NCI-H69 (cell line): ENCODE measurements at places on chromosomes 6 and 20.

GRCh38 chr6:151807513-151808370 lies at the start of gene ESR1:
TSS of gene ESR1 (plus strand) at chr6:151807682. CDS start at chr6:151807913, 231 bp downstream.
- DNase-seq, result no peak

DNA sequence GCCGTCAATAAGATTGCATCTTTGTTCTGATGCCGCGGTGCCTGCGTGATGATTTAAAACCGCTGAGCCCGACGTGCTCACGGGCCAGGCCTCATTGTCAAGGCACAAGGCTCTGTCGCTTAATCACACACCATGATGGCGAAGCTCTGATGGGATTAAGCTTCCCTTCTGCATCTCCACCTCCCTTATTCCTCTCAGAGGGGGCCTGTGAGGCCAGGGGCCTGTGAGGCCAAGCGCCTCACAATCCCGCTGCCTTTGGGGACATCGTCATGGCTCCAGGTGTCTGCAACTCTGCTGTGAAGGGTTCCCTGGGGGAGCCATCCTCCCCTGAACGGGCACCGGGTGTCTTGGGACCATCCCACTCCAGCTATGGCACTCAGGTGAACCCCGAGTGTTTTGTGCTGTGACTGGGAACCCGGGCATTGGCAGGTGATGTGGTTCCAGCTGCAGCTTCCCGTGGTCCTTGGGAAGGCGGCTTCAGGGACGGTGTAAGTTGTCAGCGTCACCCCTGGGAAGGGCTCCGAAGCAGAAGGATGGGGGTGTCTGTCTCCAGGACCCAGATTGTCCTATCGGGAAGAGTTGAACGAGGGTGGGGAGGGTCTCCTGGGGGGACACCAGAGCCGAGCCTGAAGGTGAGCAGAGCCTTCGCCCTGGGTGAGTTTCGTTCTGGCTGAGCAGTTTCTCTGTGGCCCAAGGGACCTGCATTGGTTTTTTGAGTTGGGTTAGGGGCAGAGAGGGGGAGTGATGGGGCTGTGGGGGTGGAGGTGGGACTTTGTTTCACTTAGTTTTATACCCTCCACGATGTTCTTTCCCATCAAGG lies 18.0 kb upstream of the BHLHE23 start:
- DNase-seq, result no peak

- peak; percentile 70 for DNase-seq
These were observed 17.4 kb upstream of the HM13 start for GRCh38 chr20:31496761-31497295.

GRCh38 chr6:112008482-112008881 lies 45.4 kb upstream of the CCN6 start:
- DNase-seq, result no peak

DNA sequence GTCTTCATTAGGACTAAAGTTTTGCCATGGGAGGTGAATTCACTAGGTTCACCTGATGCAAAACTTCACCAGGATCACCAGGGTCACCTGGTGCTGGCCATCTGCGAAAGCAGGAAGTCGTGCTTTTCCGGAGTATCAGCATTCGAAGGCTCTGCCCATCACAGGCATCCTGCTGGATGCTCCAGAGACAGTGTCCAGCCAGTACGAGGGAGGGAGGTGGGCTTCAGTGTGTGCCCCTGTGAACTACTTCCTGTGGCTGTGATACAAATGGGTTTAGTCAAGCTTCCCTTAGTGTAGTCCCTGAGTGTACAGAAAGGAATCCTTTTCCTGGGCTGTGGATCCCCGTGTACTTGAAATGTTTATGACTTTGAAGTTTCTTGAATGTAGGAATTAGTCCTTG lies 3.4 kb upstream of the RPS6KA2 start:
- no peak for DNase-seq

DNA sequence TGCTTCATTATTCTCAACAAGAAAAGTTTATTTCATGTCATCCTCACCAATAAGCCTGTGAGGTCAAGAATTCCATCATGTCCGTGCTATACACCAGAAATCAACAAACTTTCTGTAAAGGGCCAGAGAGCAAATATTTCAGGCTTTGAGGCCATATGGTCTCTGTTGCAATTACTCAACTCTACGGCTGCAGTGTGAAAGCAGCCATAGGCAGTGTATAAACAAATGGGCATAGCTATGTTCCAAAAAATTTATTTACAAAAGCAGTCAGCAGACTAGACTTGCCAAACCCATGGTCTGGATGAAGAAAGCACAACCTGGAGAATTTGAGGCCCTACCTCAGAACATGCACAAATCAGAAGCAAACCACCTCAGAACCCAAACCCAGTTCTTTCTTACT lies 118.5 kb downstream of the PCSK2 start:
- peak; percentile 40 for DNase-seq

DNA sequence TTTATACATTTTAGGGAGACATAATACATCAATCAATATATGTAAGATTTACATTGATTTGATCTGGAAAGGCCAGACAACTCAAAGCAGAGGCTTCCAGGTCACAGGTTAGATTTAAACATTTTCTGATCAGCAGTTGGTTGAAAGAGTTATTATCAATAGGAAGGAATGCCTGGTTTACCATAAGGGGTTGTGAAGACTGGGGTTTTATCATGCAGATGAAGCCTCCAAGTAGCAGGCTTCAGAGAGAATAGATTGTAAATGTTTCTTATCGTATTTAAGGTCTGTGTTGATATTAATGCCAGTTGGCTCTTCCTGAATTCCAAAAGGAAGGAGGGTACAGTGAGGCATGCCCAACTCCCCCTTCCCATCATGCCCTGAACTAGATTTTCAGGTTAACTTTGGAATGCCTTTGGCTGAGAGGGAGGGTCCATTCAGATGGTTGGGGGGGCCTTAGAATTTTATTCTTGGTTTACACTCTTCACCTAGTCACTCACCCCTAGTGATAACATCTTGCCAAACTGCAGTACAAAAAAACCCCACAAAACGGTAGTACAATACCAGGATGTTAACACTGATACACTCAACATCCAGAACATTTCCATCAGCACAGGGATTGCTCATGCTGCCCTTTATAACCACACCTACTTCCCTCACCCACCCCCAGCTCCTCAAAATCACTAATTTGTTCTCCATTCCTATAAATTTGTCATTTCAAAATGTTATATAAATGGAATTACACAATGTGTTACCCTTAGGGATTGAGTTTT lies 259.6 kb upstream of the PLN start:
- no peak for DNase-seq

GRCh38 chr6:96522465-96523009 lies 931 bp downstream of the UFL1 start:
- DNase-seq, result peak; percentile 55

GRCh38 chr6:169310983-169311382 lies 57.3 kb upstream of the THBS2 start:
- DNase-seq, result no peak

DNA sequence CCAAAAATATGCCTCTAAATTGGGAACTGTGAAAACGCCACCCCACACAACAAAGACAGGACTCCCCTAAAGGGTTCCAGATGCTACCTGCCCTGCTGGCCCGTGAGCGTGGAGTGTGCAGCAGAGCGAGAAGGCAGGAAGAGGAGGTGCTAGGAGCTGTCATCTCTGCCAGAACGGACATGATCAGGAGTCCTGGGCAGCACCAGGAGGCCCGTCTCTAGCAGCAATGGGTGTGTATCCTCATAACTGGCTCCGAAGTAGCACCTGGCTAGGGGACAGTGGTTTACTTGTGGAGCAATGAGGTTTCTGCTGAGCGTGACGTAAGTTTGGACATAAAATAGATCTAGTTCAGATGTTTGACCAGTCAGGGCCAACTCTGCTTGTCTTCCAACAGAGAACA lies 226.0 kb downstream of the CDH4 start:
- DNase-seq, result no peak

GRCh38 chr6:143581835-143582480 lies 70.4 kb upstream of the FUCA2 start:
- DNase-seq, result no peak

DNA sequence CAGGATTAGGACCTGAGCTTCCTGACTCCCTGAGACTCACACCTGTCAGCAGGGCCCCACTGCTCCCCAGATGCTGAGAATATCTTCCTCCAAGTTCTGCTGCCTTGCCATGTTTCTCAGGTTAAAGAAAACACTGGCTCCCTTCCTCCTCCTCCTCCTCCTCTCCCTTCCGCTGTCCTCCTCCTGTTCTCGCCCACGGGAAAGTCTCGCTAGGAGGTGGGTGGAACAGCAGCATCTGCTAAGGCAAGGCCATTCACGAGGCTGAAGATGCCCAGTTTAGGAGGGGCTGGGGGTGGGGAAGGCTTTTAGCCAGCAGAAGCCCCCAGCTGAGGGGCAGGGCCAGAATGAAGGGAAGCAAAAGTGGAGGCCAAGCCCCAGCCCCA lies 23.8 kb downstream of the KCNK15 start:
- DNase-seq, result no peak

DNA sequence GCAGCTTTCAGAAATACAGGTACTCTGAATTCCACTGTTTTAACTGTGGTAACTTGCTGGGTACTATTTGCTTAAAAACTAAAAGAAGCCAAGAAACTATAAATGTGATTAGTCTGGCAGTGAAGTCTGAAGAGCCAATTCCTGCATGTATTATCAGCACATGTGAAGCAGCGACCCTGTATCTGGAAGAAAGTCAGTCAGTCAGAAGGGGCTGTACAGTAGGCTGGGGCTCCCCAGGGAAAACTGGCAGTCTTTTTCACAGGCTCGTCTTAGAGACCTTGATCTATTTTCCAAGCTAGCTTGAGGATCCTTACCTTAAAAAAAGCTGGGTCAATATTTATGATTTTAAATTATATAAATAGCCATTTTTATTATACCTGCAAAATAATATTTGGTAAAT lies 104.9 kb downstream of the PDSS2 start:
- DNase-seq, result no peak

DNA sequence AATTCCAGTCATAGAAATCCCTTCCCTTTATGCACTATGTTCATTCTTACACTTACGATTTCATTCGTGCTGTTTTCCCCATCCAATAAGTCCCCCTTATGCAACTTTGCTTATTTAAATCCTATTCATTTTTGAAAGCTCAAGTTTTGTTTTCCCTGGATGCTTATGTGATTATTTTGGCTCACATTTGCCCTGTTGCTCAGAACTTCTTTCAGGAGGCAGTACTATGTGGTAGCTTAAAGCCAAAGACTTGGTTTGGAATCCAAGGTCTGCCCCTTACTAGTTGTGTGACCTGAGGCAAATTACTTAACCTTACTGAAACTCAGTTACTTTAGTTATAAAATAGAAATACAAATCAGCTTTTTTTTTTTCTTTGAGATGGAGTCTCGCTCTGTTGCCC lies 59.6 kb downstream of the MOXD1 start:
- no peak for DNase-seq

- DNase-seq, result no peak
These were observed 15.4 kb upstream of the FBXO30 start for GRCh38 chr6:145829950-145830349.

DNA sequence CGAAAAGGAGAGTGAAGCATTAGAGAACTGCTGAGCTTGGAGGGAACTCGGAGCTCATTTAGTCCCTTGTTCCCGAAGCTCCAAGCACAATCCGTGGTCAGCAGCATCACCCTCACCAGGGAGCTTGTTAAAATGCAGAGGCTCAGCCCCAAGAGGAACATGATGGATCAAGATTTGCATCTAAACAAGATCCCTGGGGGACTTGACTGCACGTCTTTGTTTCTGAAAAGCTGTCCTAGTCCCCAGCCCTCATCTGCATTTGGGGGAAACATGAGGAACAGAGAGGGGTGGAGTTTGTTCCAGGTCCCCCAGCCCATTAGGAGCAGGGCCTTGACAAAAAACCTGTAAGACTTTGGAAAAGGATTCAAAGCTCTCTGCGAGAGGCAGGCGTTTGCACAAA lies 4.1 kb upstream of the LBP start:
- DNase-seq, result no peak

GRCh38 chr20:17177341-17177740 lies 49.5 kb upstream of the PCSK2 start:
- no peak for DNase-seq

GRCh38 chr20:9478771-9479170 lies 35.6 kb upstream of the LAMP5 start:
- DNase-seq, result no peak

- no peak for DNase-seq
These were observed 608.4 kb downstream of the HDGFL1 start for GRCh38 chr6:23177806-23178205.

DNA sequence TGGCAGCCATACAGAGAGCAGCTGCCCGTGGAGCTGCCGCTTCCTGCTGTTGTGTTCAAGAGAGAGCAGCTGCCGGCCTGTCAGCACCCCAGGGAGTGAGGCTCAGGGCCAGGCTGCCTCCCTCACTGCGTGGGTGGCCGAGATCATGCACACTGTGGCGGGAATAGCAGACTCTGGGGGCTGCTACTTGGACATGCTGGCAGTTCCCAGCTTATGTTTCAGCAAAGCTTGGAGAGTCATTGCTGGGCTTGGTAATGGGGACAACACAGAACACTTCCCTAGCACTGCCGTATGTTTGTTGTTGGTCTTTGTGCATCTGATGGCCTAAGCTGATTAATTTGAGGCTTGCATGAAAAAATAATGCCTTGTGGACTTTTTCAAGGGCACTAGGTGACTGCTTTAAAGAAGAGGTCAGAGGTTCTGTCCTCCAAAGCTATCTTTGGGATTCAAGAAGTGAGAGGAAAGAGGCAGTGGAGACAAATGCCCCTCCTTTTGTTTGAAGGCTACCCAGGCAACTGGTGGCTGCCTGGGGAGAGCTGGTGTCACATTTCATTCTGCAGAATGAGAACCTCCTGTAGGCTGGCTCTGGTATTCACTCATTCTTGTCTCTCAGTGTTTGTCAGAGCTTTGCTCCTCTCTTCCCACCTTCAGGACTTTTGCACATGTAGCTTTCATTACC lies 18.8 kb downstream of the MRAP2 start:
- peak; percentile 98 for DNase-seq

- peak; percentile 29 for DNase-seq
These were observed 46.8 kb downstream of the B4GALT5 start for GRCh38 chr20:49666911-49667310.

GRCh38 chr6:99132026-99132635 lies 184.4 kb upstream of the FBXL4 start:
- DNase-seq, result no peak

GRCh38 chr20:63552481-63553249 lies 1.3 kb upstream of the FNDC11 start:
- DNase-seq, result peak; percentile 77

DNA sequence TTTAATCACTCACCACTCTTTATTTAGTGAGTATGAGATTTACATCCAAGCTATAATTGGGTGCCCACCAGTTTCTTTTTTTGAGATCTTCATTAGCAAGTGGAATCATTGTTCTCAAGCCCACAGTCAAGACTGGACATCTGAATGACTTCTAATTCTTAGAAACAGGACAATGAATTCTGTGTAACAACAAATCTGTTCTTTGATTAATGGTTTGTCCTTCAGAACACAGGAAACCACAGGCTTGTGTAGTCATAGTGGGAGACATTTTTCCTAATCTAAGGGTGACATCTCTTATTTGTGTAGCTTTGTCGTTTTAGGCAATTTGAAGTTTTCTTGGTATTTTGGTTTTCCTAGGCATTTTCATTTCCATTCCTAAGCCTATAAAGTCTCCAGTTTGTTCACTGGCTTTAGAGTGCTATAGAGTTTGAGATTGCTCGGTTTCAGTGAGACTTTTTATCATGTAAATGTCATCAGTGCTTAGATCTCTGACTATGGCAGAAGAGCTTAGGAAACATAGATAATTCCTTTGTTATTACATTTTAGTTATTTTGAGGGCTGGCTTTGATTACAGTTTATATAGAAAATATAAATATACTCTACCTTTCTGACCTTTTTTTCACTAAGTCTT lies 903.9 kb upstream of the MAP3K7 start:
- DNase-seq, result no peak
